Uterus (tissue), 4 donors: ENCODE measurements at places on chromosomes 1 and 21. TPM values are rescaled to one million over a fixed set of nuclear protein-coding genes. Genes with fewer than 3 reads are reported as not detected.

GRCh38 chr1:47669081-47669585, 231.3 kb downstream of the FOXD2 start:
- DNase-seq = no peak

- DNase-seq = no peak
Observed at GRCh38 chr1:185292237-185292636, 24.8 kb downstream of the IVNS1ABP start.

Gene LYPD8
- total RNA-seq = not detected

- no peak for DNase-seq
Observed at GRCh38 chr1:237791592-237791991, 99.1 kb downstream of the ZP4 start.

- no peak for DNase-seq
Observed at GRCh38 chr1:39044762-39045161, 18.6 kb downstream of the NDUFS5 start.

Gene GFI1
- 0.95 TPM for total RNA-seq

Gene KPNA6
- total RNA-seq = 33.5 TPM

Gene OR2L2
- not detected for total RNA-seq

Gene FAM163A
- total RNA-seq = not detected

Gene IL12RB2
- total RNA-seq = not detected

Gene LRRC71
- total RNA-seq = not detected

- DNase-seq = no peak
Observed at GRCh38 chr1:17437260-17437579, 2.3 kb downstream of the RCC2 start.

- no peak for DNase-seq
Observed at GRCh38 chr1:74517599-74518051, 5.2 kb upstream of the LRRC53 start.

Gene SNX7
- total RNA-seq = 30.6 TPM

- no peak for DNase-seq
Observed at GRCh38 chr1:196114193-196114592, 494.0 kb downstream of the KCNT2 start.

DNA sequence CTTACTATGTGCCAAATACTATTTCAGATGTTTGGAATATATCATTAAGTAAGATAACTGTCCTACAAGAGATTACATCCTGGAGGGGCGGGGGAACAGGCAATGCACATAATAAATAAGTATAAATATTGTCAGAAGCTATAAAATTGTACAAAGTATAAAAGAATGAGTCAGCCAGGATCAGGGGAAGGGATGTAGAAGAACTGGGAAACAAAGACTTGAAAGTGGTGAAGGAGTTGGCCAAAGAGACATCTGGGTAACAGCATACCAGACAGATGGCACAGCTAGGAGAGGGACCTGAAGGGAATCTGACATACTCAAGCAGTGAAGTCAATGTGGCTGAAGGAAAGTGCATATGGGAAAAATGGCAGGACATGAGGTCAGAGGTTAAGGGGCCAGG, 53.9 kb downstream of the CYYR1 start:
- DNase-seq = no peak
